ENCODE measurements at places on chromosomes 2 and 18.

- no peak for DNase-seq
Observed at GRCh38 chr2:145739681-145740080, 1219.8 kb upstream of the ZEB2 start.

- no peak for DNase-seq
Observed at GRCh38 chr18:26233208-26233607, 7.0 kb downstream of the TAF4B start.

GRCh38 chr2:72695676-72696075 is 130.2 kb downstream of the EXOC6B start:
- no peak for DNase-seq

- DNase-seq: no peak
Observed at GRCh38 chr18:1784113-1784512, 787.2 kb downstream of the METTL4 start.

DNA sequence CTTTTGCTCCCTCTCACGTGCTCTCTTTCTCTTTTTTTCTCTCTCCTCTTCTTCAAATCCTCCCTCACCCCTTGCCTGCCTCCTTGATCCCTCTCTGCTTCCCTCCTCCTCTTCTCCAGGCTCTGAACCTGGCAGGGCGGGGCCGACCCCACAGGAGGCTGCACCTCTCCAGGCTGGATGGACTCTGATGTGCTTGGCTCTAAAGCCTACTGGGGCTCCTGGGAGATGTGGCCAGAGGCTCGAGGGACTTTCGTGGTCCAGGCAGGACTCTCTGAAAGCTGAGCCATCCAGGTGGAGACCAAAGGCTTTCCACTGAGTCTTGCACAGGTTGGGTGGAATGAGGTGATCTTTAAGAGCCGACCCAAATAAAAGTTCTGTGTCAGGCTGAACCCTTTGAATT is 25.4 kb downstream of the DYSF start:
- DNase-seq: no peak

- DNase-seq: no peak
Observed at GRCh38 chr18:51754566-51754965, 557.1 kb upstream of the MEX3C start.

DNA sequence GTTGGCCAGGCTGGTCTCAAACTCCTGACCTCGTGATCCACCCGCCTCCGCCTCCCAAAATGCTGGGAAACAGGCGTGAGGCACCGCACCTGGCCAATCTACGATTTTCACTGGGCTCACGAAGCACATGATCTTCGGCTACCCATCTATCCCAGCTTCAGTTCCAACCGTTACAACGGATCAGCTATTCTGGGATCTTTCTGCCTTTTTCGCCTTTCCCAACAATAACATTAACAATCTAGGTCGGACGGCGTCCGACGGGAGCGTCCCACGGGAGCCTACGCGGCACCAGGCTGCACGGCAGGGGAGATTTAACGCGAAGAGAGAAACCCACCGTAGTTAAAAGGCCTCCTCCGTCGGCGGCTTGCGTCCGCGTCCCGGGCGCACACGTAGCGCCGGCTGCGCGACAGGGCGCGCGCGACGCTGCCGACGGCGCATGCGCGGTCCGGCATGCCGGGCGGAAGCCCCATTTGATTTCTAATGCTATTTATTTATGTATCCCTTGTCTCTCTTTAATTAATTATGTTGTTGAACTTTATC is at the start of gene MSL3B:
TSS of gene MSL3B (minus strand) at position 394 of the 540 bp plus-strand sequence.
- peak; percentile 57 for DNase-seq

DNA sequence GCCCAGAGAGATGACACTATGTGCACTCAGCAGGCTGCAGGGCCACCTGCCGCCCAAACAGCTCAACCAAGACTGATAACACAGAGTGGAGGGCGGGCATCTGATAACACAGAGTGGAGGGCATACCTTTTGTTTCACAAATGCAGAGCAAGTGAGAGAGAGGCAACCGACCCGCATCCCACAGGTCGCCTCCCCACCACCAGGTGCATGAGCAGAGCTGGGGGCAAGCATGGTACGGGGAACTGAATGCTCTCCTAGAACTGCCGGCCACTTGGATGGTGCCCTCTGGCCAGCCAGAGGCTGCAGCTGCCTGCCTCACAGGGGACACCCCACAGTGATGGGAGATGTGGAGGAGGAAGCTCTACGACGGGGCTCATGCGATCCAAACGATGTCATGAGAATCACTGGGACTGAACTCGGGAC is 49.5 kb downstream of the ANO7 start:
- no peak for DNase-seq

- DNase-seq: no peak
Observed at GRCh38 chr2:15609341-15610042, 17.8 kb downstream of the DDX1 start.

DNA sequence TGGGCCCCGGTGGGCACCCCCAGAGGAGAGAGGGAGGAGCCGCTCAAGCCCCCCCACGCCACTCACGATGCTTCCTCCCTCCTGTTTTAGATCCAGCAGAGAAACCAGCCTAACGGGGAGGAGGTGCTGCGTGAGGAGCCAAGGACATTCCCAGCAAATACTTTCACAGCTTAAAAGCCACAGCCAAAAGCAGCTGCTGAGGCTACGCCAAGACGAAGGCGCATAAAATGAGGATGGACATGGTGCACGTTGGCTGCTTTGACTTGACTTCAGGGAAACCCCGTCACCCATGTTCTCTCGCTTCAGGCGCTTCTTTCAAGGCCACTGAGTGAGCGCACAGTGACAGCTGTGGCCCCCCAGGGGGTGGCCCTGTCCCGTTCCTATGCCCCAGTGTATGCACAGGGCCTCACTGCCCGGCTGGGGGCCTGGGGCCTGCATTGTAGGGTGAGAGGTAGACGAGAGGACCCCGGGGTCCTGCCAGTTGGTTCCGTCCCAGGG is 72.1 kb upstream of the PXDN start:
- no peak for DNase-seq

- DNase-seq: peak; percentile 87
Observed at GRCh38 chr2:195535911-195536522, 121.0 kb upstream of the SLC39A10 start.

DNA sequence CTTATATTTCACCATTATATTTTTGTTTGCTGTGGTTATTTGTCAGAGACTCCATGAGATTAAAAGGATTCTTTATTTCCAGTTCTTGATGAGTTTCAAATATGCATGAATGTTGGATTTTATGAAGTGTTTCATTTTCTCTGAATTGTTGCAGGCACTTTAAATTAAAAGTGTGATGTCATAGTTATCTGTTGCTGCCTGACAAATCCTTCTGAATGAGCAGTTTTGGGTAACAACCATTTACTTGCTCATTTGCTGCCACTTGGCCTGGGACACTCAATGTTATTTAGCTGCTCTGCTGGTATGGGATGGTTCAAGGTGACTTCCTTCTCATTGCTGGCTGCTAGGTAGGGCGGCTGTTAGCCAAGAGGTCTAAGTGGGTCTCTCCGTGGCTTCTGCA is 173.5 kb downstream of the LPIN1 start:
- no peak for DNase-seq

- DNase-seq: no peak
Observed at GRCh38 chr2:7703048-7703447, 785.8 kb downstream of the RNF144A start.

DNA sequence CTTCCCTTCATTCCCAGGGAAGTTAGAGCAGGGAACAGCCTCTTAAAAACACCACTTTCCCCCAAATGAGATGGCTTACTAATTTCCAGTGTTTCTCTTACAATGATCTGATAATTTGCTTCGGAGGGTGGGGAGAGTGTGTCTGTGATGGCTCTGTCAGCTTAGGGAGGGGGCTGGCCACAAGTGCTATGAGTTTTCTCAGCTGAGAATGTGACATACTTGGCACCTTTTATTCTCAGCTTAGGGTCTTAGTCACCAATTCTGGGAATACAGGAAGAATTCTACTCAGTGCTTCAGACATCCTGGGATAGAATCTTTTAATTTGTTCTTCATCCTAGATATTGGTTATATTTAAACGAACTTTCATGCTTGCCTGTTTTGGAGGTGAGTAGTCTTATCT is 64.4 kb downstream of the AOX1 start:
- DNase-seq: no peak

GRCh38 chr2:11920993-11921583 is 174.7 kb downstream of the LPIN1 start:
- DNase-seq: no peak

GRCh38 chr2:138327967-138328366 is 173.6 kb upstream of the SPOPL start:
- DNase-seq: no peak

DNA sequence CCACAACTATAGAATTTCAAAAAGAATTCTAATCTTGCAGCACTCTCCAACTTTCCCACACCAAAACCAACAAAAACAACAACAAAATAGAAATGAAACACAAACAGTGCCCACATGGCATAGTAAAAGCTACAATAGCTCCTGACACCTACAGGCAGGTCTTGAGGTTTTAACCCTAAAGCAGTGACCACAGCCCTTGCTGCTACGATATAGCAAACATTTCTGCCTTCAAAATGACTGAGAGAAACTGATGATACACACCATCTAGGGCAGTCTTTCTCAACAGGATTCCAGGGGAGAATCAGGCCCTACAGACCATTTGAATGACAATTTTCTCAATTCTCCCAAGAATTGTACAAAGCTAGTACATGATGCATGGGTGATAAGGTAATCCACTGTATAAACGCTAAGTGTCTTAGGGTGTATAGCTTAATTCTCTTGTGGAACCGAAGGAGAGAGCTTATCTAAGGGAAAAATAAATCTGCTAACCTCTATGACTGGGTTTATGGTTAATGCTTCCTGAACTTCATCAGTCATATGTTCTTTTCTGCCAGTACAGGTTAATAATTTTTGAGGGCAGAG is 46.5 kb downstream of the TRAK2 start:
- DNase-seq: no peak

- no peak for DNase-seq
Observed at GRCh38 chr2:27422958-27423357, 5.5 kb upstream of the NRBP1 start.

- peak; percentile 76 for DNase-seq
Observed at GRCh38 chr18:63131106-63131958, 188.2 kb downstream of the BCL2 start.

- no peak for DNase-seq
Observed at GRCh38 chr2:175097297-175097696, 70.7 kb downstream of the ATF2 start.

DNA sequence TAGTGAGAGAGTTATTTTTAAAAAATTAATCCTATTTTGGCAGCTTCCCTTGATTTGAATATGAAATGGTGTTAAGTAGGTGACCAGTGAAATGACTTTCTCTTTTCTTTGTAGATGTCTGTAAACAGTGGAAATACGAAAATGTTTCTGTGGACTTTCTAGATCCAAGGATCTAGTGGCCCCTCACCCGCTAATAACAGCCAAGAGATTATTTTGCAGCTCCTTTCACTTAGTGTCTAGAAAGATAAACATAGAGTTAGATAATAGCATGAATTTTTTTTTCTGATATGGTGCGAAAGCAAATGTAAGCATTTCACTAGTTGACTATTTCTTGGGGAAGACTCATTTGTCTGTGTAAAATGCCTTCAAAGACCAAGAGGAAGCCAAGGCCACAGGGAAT is 57.7 kb downstream of the ARHGAP15 start:
- no peak for DNase-seq

DNA sequence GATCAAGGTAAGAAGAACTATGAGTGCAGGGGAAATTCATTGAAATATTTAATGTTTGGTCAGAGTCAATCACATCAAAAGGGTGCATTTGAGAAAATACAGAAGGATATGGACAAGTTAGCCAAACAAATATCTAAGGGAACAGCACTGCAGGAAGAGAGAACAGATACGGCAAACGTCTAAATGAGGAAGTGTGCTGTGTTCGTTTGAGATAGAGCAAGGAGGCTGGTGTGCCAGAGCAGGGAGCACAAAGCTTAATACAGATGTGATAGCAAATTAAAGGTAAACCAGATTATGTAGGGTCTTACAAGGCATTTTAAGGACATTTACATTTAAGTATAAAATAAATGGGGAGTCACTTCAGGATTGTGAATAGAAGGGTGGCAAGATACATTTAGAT is 241.3 kb upstream of the ZNF804A start:
- no peak for DNase-seq

DNA sequence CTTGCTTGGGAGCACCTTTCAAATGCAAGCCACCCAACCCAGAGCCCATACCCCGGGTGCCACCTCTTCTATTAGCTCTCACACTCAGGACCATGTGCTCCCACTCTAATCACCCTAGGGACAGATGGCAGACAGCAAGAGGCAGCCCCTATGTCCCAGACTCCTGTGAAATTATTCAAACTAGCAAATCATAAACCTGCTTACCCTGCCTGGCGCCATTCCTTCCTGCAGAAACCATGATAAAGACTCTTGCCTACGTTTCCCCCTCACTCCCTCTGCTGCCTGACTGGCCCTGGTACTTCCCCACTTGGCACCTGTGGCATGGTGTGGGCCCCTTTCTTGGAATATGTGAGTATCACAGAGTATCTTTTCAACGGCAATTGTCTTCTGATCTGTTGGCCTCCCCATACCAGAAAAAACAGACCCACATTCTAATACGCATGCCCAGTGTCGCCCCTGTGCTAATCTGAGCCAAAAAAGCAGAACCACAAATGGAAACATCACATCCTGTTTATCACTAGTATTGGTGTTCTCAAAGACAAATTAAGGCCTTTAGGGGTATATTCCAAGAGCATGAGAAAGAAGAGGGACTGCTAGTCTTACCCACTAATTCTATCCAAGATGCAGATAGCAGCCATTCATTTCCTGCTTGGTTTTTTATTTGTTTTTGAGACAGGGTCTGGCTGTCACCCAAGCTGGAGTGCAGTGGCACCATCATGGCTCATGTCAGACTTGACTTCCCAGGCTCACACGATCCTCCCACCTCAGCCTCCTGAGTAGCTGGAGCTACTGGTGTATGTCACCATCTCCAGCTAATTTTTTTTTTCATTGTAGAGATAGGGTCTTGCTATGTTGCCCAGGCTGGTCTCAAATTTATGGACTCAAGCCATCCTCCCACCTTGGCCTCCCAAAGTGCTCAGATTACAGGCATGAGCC is 44.1 kb upstream of the TTC39C start:
- peak; percentile 87 for DNase-seq

DNA sequence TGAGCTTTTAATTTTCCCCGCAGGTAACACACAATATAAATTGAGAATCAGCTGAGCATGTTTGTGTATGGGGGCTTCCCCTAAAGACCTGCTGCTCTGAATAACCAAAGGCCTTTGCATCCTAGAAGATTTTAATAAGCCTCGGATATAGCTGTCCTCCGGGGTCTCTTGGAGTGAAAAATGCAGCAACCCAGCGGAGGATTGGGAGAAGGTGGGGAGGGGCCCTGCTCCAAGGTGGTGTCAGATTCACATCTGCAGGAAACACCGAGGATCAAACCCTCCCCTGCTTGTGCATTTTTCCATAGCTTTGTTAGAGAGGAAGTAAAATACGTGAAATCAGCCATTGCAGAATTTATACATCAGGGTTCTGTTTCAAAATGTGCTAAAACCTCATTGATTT is 63.0 kb upstream of the OTOF start:
- no peak for DNase-seq

- no peak for DNase-seq
Observed at GRCh38 chr2:207008105-207008990, 69.0 kb downstream of the CPO start.

GRCh38 chr2:85601771-85602475 is 575 bp downstream of the TMEM150A start:
- DNase-seq: no peak
